ENCODE measurements at places on chromosomes 1 and 21. TPM values are rescaled to one million over a fixed set of nuclear protein-coding genes. Genes with fewer than 3 reads are reported as not detected.

Gene ASH1L
- 45.4 TPM for total RNA-seq

Gene FMOD
- total RNA-seq: 4.1 TPM

Gene ADORA3
- 0.20 TPM for total RNA-seq

Gene TSACC
- not detected for total RNA-seq

Gene TAL1
- total RNA-seq: not detected

Gene PARP1
- 220 TPM for total RNA-seq

Gene F3
- 0.16 TPM for total RNA-seq

GRCh38 chr1:54052431-54052933 is 522 bp downstream of the TMEM59 start:
- peaks cover 9% of the 10 kb centered on the region for H3K36me3 ChIP-seq
- no peak overlapping the region for H3K4me3 ChIP-seq
- no peaks in the 10 kb centered on the region for H3K27me3 ChIP-seq
- H3K27ac ChIP-seq: no peak overlapping the region

DNA sequence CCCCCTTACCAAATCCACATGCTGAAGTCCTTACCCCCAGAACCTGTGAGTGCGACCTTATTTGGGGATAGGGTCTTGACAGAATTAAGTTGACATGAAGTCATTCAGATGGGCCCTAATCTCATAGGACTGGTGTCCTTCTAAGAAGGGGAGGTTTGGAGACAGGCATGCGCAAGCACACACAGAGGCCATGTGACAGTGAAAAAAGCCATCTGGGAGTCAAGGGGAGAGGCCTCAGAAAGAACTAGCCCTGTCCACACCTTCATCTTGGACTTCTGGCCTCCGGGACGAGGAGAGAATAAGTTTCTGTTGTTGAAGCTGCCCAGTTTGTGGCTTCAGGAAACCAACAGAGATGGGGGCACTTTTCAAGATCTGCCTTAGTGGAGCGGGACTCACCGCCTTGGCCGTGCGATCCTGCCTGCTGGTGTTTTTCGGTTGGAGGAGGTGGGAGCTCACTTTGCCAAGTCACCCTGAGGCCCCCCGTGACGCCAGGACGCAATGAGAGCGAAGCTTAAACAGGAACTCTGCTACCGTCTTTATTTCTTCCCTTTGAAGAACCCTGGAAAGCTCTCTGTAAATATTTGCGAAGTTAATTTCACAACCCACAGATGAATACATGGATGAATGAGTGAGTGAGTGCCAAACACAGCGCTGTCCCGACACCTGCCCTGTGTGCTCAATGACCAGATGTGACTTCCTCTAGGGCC is 42.5 kb upstream of the C1orf174 start:
- no peaks in the 10 kb centered on the region for H3K36me3 ChIP-seq
- H3K4me1 ChIP-seq: no peaks in the 10 kb centered on the region
- H3K27ac ChIP-seq: no peak overlapping the region
- H3K4me3 ChIP-seq: no peak overlapping the region
- no peak for DNase-seq
- no peaks in the 10 kb centered on the region for H3K27me3 ChIP-seq

- peaks cover 6% of the 10 kb centered on the region for H3K27me3 ChIP-seq
- no peaks in the 10 kb centered on the region for H3K36me3 ChIP-seq
- H3K4me3 ChIP-seq: no peak overlapping the region
- no peak overlapping the region for H3K27ac ChIP-seq
Observed at GRCh38 chr1:59976194-59977074, 49.9 kb upstream of the CYP2J2 start.

DNA sequence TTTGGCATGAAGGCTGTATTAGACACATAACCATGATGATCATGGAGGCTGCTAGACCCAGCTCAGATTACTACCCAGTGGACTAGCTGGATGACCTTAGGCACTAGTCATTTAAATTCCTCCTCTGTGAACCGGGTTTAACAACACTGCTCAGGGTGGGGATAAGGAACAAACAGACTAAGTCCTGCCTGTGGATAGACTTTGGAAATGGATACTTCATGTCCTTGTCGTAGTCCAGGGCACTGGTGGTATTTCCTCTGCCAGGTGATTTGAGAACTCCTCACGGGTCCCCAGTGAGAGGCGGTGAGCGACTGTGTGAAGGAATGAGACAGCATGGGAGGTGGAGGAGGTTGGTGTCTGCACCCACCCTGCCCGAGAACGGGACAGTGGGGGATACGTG is 72.9 kb upstream of the SELENON start:
- peaks cover 17% of the 10 kb centered on the region for H3K4me1 ChIP-seq
- no peak overlapping the region for H3K27ac ChIP-seq
- H3K27me3 ChIP-seq: peaks cover 62% of the 10 kb centered on the region
- H3K36me3 ChIP-seq: no peaks in the 10 kb centered on the region
- DNase-seq: no peak

- H3K27ac ChIP-seq: no peak overlapping the region
- no peak overlapping the region for H3K4me3 ChIP-seq
- H3K27me3 ChIP-seq: peaks cover 4% of the 10 kb centered on the region
- DNase-seq: no peak
- no peaks in the 10 kb centered on the region for H3K36me3 ChIP-seq
- H3K4me1 ChIP-seq: no peaks in the 10 kb centered on the region
Observed at GRCh38 chr1:22702296-22703085, 8.1 kb upstream of the EPHB2 start.

DNA sequence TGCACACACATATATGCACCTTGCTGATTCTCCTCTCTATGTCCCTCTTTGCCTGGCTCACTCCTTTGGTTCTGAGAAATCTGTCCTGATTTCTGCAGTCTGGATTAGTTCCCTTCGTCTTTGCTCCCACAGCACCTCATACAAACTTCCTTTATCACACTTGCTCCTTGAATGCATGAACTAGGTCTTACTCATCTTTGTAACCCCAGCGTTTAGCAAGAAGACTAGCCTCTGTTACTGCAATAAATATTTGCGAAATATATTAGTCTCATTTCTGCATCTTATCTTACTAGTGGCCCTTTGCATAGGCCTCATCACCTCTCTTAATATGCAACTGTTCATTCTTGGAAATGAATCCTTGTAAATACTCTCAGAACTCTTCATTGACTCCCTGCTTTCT is 11.4 kb downstream of the SMYD2 start:
- no peak for DNase-seq
- H3K4me1 ChIP-seq: no peaks in the 10 kb centered on the region
- no peak overlapping the region for H3K27ac ChIP-seq
- peaks cover 3% of the 10 kb centered on the region for H3K27me3 ChIP-seq
- H3K36me3 ChIP-seq: peaks cover 13% of the 10 kb centered on the region

GRCh38 chr1:221025501-221025900 is 146.3 kb downstream of the HLX start:
- DNase-seq: no peak
- no peaks in the 10 kb centered on the region for H3K4me1 ChIP-seq
- H3K4me3 ChIP-seq: no peak overlapping the region
- peaks cover 2% of the 10 kb centered on the region for H3K27me3 ChIP-seq
- H3K36me3 ChIP-seq: no peaks in the 10 kb centered on the region

- H3K27me3 ChIP-seq: peaks cover 7% of the 10 kb centered on the region
- no peak overlapping the region for H3K27ac ChIP-seq
- H3K36me3 ChIP-seq: peaks cover 7% of the 10 kb centered on the region
- H3K4me1 ChIP-seq: no peaks in the 10 kb centered on the region
- no peak overlapping the region for H3K4me3 ChIP-seq
Observed at GRCh38 chr1:16986962-16987361, 6.5 kb upstream of the MFAP2 start.

DNA sequence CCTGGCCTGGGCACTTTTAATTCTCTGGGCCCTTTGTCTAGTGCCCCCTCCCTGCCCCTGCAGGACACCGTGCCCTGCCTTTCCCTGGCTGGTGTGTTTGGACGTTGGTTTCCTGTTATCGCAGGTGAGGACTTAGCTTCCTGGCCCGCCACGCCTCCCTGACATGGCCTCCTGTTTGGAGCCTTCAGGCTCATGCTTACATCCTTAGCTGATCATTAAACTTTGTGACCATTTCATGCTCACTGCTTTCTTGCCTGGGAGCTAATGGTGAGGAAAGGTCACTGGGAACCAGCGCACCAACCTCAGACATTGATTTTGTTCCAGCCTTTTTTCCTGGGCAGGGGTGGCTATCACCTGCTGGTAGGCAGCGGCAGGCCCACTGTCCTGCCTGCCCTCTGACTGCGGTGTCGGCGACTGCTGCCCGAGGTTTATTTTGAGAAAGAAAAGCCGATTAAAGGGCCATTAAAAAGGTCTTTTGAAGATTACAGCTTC is 3.7 kb downstream of the PFKL start:
- no peaks in the 10 kb centered on the region for H3K27me3 ChIP-seq
- H3K4me1 ChIP-seq: peaks cover 32% of the 10 kb centered on the region
- DNase-seq: no peak

DNA sequence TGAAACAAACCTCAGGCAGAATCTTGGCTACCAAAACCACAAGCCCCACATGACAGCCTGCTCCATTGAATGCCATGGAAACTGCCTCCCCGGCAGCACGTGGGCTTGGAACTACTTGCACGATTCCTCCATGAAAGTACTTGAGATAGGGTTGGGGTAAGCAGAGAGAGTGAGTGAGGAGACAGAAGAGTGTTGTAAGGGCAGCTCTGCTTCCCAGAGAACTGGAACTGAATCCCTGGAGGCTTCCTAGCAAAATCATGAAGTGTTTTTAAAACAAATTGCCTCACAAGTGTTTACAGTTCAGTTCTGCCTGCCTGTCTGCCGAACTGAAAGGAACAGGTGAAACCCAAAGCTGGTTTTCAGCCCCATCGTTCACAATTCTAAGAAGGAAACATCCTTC is 35.3 kb upstream of the DNASE2B start:
- H3K4me3 ChIP-seq: no peak overlapping the region
- H3K36me3 ChIP-seq: no peaks in the 10 kb centered on the region
- H3K4me1 ChIP-seq: peaks cover 11% of the 10 kb centered on the region
- H3K27me3 ChIP-seq: no peaks in the 10 kb centered on the region
- H3K27ac ChIP-seq: no peak overlapping the region

DNA sequence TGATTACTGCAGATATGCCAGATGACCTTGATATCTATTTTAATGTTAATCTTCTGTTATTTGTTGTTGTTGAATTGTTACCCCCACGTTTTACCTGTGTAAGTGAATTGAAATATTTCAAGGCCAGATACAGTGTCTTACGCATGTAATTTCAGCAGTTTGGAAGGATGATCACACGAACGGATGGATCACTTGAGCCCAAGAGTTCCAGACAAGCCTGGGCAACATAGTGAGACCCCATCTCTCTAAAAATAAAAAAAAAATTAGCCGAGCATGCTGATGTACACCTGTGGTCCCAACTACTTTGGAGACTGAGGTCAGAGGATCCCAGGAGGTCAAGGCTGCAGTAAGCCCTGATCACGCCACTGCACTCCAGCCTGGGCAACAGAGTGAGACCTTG is 32.2 kb downstream of the SDCCAG8 start:
- H3K4me3 ChIP-seq: no peak overlapping the region
- DNase-seq: no peak
- H3K36me3 ChIP-seq: peaks cover 35% of the 10 kb centered on the region
- no peaks in the 10 kb centered on the region for H3K27me3 ChIP-seq

DNA sequence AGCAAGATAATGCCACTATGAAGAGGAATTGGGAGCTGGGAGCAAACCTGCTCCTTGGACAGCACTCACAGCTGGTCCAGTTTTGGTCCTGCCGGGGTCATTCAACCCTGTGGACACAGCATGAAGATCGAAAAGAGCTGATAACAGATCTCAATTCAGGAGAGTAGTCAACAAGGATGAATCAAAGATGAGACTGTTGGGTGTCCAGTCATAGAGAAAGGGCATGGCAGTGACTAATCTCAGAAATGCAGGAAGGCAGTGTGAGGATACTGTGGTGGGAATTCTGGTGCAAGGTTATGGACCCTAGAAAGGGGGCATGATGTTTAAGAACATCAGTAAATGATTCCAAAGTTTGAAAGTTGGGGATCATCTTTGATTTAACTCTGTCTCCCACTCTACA is 261.4 kb upstream of the ZP4 start:
- H3K27ac ChIP-seq: no peak overlapping the region
- H3K4me3 ChIP-seq: no peak overlapping the region
- H3K36me3 ChIP-seq: no peaks in the 10 kb centered on the region
- no peaks in the 10 kb centered on the region for H3K4me1 ChIP-seq
- H3K27me3 ChIP-seq: no peaks in the 10 kb centered on the region

GRCh38 chr1:91684481-91685196 is 184.0 kb downstream of the CDC7 start:
- peaks cover 76% of the 10 kb centered on the region for H3K4me1 ChIP-seq
- no peaks in the 10 kb centered on the region for H3K27me3 ChIP-seq
- DNase-seq: peak; percentile 28
- H3K27ac ChIP-seq: peak overlapping the region; percentile 93
- peak overlapping the region; percentile 25 for H3K4me3 ChIP-seq
- H3K36me3 ChIP-seq: peaks cover 47% of the 10 kb centered on the region

- H3K27ac ChIP-seq: no peak overlapping the region
- peaks cover 1% of the 10 kb centered on the region for H3K36me3 ChIP-seq
- H3K27me3 ChIP-seq: no peaks in the 10 kb centered on the region
- peaks cover 5% of the 10 kb centered on the region for H3K4me1 ChIP-seq
Observed at GRCh38 chr1:97646071-97646470, 274.8 kb downstream of the DPYD start.

DNA sequence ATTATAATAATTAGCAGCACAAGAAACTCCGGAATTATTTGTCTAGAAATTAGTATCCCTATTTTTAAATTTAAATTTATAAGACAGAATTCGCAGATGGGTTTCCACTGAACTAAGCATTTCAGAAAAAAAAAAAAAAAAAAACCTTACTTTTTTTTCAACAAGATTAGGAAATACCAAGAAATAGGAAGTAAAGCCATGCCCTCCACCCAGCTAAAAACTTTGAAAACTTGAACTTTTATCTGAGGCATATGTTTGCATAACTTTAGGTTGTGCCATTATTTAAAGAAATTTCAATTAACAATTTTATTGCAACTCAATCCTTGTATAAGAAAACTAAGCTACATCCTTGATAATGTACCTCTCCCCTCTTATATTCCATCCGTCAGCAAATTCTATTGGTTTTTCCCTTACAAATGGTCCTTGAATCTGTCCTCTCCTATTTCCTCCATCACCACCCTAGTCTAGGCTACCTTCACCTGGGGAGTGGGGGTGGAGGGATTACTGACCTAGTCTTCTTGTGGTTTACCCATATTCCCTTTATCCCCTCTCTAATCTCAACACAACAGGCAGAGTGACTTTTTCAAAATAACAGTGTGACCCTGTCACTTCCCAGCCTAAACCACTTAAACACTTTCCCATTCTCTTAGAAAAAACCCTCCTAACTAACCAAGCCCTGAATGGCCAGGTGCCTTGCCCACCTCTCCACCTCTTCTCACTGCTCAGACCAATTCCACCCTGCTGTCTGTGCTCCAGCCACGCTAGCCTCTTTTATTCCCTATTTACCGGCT is 1.4 kb upstream of the EVI5 start:
- H3K36me3 ChIP-seq: peaks cover 2% of the 10 kb centered on the region
- H3K4me3 ChIP-seq: peak overlapping the region; percentile 37
- H3K27me3 ChIP-seq: peaks cover 78% of the 10 kb centered on the region
- H3K4me1 ChIP-seq: peaks cover 14% of the 10 kb centered on the region
- no peak for DNase-seq

- DNase-seq: no peak
- no peak overlapping the region for H3K4me3 ChIP-seq
Observed at GRCh38 chr1:42926235-42926878, 32.3 kb downstream of the SLC2A1 start.

- no peak for DNase-seq
- H3K4me1 ChIP-seq: peaks cover 14% of the 10 kb centered on the region
- H3K27ac ChIP-seq: no peak overlapping the region
- H3K4me3 ChIP-seq: no peak overlapping the region
- H3K36me3 ChIP-seq: peaks cover 2% of the 10 kb centered on the region
Observed at GRCh38 chr1:234670967-234671626, 61.1 kb upstream of the IRF2BP2 start.
